ENCODE measurements at places on chromosomes 12 and 14. TPM values are rescaled to one million over a fixed set of nuclear protein-coding genes. Genes with fewer than 3 reads are reported as not detected.

The ARHGEF25 gene
- 40.0 TPM for total RNA-seq

The ESR2 gene
- 0.66 TPM for total RNA-seq

The LRFN5 gene
- 3.6 TPM for total RNA-seq

The ALX1 gene
- total RNA-seq: not detected

The GLRX5 gene
- total RNA-seq: 28.4 TPM

The KRT83 gene
- total RNA-seq: not detected
